ENCODE measurements at places on chromosomes 6 and 20.

GRCh38 chr20:42027746-42028268 is 409.6 kb upstream of the CHD6 start:
- DNase-seq: no peak

- no peak for DNase-seq
These were observed 136.7 kb downstream of the MAP3K4 start for GRCh38 chr6:161128230-161128629.

DNA sequence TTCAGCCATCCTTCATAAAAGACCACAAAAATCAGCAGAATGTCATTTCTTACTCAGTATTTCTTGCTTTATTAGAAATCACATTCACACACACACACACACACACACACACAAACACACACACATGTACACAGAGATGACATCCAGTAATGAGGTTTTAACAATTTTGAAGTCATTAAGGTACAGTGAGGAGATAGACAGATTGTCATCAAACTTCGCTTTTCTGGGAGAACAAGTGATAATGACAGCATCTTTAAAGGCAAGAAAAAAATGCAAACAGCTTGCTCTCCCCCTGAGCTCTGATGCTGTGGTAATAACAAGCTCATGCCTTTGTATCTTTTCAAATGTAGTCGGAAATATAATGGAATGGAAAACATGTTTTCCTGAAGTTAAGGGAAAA is 184.4 kb upstream of the RNF217 start:
- no peak for DNase-seq

DNA sequence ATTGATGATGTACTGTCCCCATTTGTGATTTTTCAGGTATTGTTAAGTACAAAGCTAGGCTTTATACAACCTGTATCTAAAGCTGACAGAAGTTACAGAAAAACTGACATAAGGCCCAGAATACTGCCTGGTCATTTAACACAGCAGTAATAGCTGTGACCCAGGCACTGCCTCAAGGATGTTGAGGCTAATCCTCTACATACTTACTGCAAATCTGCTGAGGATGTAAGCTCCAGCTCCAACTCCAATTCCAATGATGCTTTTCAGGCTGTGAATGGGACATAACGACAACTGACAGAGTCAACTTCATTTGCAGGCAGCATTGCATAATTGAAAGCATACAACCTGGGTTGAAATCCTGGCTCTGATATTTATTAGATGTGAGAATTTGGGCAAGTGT is 36.3 kb upstream of the SLA2 start:
- no peak for DNase-seq

GRCh38 chr20:17503301-17504065 is 27.7 kb downstream of the BFSP1 start:
- DNase-seq: no peak

- DNase-seq: no peak
These were observed 170.6 kb downstream of the TRMT11 start for GRCh38 chr6:126156973-126157372.

DNA sequence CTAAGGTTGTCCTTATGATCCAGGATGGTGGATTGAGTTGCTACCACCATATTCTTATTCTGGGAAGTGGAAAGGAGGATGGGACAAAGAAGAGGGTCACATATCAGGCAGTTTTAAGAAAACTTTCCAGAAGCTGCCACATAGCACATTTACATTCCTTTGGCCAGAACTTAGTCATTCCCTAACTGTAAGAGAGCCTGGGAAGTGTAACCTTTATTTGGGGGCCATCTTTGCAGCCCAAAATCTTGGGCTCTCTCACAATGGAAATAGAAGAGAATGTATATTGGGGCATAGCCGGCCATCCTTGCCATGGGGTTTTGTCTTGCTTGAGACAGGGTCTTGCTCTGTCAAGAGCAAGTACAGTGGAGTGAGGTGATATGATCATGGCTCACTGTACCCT is 8.4 kb downstream of the ZNF341 start:
- DNase-seq: no peak

DNA sequence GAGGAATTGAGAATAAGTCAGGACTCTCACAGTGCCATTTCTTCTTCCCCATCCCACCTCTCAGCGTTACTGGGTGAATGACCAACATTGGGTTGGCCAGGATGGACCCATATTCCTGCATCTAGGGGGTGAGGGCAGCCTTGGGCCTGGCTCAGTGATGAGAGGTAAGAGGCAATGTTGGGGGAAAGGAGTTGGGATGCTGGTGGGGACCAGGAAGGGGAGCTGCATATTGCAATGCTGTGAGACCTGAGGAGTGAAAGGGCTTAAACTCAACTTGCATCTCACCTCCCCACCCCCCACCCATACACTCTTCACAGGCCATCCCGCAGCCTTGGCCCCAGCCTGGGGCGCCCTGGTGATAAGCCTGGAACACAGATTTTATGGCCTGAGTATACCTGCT is 1.3 kb downstream of the PRSS16 start:
- DNase-seq: no peak
